ENCODE measurements at places on chromosomes 6 and 20.

DNA sequence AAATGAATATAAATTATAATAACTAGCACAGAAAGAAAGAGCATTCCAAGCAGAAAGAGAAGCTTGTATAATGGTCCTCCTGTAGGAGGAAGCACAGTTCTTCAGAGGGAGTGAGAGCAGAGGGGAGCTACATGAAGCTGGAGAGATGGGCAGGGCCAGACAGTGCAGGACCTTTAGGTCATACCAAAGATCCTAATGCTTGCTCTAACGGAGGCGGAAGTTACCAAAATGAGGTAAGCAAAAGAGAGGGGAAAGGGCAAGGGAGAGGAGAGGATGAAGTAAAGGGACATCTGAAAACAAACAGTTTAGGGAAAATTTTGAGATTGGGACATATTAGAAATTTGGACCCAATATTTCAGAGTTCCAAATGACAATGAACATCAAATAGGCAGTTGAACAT is 50.2 kb downstream of the HBS1L start:
- no peak for DNase-seq

GRCh38 chr6:145368075-145368474 is 367.2 kb downstream of the EPM2A start:
- no peak for DNase-seq

DNA sequence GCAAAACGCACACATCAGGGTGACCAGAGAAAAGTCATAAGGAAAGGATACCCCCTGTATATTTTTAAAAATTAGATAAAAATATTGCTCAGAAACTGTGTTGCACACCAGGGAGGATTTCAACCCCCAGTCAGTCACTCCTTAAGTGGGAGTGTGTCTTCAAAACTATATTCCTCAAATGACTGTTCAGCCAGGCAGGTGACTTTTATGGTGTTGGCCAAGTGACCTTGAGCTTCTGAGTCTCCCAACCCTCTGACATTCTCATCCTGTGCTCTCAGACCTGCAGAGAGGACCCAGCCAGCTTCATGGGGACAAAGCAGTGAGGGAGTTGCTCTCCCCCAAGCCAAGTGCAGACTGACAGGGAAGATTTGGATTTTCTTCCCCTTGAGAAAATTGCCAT is 311.9 kb upstream of the JARID2 start:
- DNase-seq, result no peak

- DNase-seq, result no peak
Observed at GRCh38 chr20:11660673-11661072, 257.0 kb upstream of the BTBD3 start.

- no peak for DNase-seq
Observed at GRCh38 chr6:86331265-86331840, 606.0 kb upstream of the HTR1E start.

DNA sequence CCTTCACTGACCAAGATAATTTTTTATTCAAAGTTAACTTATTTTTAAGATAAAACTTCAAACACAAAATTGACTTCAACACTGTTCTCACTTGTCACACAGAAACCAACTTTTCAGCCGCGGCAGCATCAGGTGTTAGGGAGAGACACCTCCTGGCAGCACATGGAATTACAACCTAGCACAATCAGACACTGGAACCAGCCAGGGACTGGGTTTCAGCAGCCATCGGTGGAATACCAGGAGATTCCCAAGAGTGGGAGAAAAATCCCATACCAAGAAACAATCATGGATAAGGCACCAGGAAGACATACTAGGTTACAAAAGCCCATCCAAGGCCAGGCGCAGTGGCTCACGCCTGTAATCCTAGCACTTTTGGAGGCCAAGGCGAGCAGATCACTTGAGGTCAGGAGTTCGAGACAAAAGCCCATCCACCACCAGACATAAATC is 70.0 kb downstream of the SNX5 start:
- DNase-seq, result no peak
